ENCODE measurements at places on chromosomes 5 and 9. TPM values are rescaled to one million over a fixed set of nuclear protein-coding genes. Genes with fewer than 3 reads are reported as not detected.

The EFNA5 gene
- 59.3 TPM for total RNA-seq

- no peak overlapping the region for H3K4me3 ChIP-seq
- peak overlapping the region; percentile 99 for H3K27ac ChIP-seq
- peaks cover 53% of the 10 kb centered on the region for H3K4me1 ChIP-seq
Observed at GRCh38 chr5:34715711-34716110, 59.6 kb downstream of the RAI14 start.

- no peak for DNase-seq
- H3K36me3 ChIP-seq: no peaks in the 10 kb centered on the region
- no peaks in the 10 kb centered on the region for H3K4me1 ChIP-seq
- no peak overlapping the region for H3K27ac ChIP-seq
Observed at GRCh38 chr5:144510845-144511579, 340.3 kb downstream of the KCTD16 start.

- H3K4me1 ChIP-seq: peaks cover 19% of the 10 kb centered on the region
- no peaks in the 10 kb centered on the region for H3K27me3 ChIP-seq
- H3K4me3 ChIP-seq: peak overlapping the region; percentile 27
Observed at GRCh38 chr5:93079046-93079445, 502.0 kb downstream of the NR2F1-AS1 start.

DNA sequence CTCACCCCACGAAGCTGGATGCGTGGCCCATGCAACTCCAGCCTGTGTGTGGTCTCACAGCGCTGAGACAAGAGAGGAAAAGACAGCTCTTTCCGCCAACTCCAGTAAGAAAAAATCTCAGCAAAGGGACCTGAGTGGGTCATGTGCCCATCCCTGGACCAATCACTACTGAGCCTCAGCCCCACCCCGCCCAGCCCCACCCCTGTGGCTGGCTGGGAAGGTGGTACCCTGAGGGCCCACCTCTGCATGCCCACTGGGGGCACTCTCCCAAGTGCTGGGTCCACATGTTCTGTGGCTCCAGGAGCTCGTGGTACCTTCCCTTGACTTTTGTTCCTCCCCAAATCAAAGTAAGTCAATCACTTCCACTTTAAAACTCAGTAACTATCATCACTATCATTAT is 105.1 kb upstream of the SMIM23 start:
- H3K4me3 ChIP-seq: no peak overlapping the region
- no peak overlapping the region for H3K27ac ChIP-seq
- no peak for DNase-seq
- no peaks in the 10 kb centered on the region for H3K4me1 ChIP-seq
- H3K36me3 ChIP-seq: no peaks in the 10 kb centered on the region
- H3K27me3 ChIP-seq: peaks cover 5% of the 10 kb centered on the region

DNA sequence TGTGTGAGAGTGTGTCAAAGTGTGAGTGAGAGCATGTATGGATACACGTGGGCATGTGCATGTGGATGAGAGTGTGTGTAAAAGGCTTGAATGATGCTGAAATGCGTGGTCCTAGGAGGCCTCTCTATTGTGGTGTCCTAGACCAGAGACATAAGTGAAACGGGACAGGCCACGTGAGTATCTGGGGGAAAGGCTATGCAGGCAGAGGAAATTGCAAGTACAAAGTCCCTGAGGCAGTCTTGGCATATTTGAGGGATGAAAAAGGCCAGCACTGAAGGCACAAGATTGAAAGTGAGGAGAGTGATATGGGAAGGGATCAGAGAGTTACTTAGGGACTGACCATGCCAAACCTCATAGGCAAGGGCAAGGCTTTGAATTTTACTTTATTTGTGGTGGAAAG is 67.2 kb upstream of the CCDC152 start:
- H3K27ac ChIP-seq: no peak overlapping the region
- no peaks in the 10 kb centered on the region for H3K36me3 ChIP-seq
- no peak for DNase-seq
- no peaks in the 10 kb centered on the region for H3K4me1 ChIP-seq

The ZNF366 gene
- total RNA-seq: not detected
